ENCODE measurements at places on chromosomes 6 and 20.

DNA sequence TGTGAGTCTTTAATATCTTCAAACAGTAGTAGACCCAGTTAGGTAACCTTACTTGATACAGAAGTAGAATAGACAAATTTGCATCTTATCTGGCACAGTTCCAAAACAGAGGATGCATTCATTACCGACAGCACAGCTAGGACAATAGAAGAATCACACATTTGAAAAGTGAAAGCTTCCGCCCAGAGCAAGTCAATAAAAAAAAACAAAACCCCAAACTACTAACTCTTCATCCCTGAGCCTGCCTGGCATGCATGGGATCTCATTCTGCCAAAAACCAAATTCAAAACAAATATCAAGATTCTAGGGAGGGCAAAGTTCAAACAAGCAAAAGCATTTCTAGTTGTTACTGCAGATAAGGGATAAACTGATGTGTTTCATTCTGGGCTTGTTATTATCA is 235.4 kb downstream of the BTBD9 start:
- DNase-seq, result peak; percentile 71

DNA sequence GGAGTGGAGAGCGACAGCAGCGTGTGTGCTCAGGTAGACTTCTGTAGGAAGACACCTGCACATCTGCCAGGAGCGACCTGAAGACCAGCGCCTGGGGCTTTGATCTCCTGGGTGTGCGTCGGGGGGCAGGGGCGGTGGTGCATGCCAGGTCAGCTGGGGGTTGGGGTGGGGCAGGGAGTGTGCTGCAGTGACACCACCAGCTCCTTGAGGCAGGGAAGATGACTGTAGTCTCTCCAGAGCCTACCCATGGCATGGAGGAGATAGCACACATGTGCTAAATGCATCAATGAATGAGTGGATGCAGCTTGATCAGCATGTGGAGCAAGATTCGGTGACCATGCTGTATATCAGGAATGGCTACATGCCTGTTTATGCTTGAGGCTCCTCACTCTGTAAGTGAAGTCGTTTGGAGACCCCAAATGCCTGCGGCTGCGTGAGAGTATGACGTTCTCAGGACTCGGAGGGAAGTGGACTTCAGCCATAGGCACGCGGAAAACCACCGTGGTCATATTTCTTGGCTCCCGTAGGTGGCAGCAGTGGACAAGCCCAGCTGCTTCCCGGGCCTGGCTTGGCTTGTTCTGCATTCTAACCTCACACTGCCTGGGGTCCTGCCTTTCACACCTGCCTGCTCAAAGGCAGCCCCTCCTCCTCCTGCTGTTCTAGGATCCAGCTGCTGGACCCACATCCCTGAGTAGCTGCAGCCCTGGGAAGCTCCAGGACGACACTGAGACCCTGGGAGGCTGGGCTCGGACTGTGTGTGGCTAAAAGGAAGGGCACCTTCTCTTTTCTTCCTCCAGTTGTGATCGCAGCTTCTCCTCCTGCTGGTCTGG is 39.4 kb upstream of the KCNK16 start:
- DNase-seq, result peak; percentile 79

- DNase-seq, result no peak
Observed at GRCh38 chr6:66396549-66396948, 689.5 kb upstream of the EYS start.

GRCh38 chr6:94713446-94713845 is 863.9 kb upstream of the MANEA start:
- no peak for DNase-seq

- DNase-seq, result no peak
Observed at GRCh38 chr6:42390228-42390934, 61.3 kb downstream of the TRERF1 start.

DNA sequence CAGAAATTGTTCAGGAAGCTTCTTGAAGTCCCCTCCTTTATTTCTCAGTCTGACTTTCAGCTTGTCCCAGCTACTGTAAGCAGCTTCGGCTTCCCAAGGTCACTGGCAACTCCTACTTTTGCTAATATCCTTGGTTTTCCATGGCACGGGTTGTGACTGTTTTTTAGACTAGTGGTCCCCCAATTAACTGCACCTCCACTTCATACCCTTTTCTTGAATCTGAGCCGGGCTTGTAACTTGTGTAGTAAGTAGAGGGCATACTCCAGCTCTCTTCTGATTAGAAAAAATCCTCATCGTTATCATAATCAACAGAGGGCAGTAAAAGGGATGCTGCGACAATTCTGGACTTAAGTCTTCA is 162.3 kb upstream of the TNFAIP3 start:
- DNase-seq, result no peak

- DNase-seq, result no peak
Observed at GRCh38 chr6:44868335-44868668, 459.8 kb upstream of the RUNX2 start.

DNA sequence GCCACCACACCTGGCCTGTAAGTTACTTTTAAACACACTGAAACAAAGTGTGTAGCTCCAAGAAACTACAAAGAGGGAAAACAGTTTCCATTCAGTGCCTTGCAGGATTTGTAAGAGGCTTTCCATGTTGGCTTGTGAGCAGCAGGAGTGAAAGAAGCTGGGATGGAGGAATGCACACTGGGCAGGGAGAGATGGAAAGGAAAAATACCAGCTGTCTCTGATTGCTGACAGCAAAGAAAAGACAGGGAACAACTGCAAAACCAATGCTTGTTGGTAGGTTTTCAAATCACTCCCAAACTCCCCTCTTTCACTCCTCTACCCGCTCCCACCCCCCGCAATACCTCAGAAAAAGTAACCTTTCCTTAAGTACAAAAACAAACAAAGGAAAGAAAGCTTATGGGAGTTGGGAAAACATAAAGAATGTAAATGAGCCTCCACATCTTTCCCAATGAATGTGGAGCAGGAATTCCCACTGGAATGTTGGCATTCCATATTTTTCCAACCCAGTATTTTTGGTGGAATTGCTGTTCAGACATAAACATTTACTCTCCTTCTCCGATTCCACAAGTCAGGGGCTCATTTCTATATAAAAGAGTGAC is 166.1 kb downstream of the THBS2 start:
- DNase-seq, result no peak

- no peak for DNase-seq
Observed at GRCh38 chr6:139839506-139840156, 465.2 kb upstream of the CITED2 start.

- DNase-seq, result no peak
Observed at GRCh38 chr6:69019832-69020231, 384.8 kb downstream of the ADGRB3 start.

DNA sequence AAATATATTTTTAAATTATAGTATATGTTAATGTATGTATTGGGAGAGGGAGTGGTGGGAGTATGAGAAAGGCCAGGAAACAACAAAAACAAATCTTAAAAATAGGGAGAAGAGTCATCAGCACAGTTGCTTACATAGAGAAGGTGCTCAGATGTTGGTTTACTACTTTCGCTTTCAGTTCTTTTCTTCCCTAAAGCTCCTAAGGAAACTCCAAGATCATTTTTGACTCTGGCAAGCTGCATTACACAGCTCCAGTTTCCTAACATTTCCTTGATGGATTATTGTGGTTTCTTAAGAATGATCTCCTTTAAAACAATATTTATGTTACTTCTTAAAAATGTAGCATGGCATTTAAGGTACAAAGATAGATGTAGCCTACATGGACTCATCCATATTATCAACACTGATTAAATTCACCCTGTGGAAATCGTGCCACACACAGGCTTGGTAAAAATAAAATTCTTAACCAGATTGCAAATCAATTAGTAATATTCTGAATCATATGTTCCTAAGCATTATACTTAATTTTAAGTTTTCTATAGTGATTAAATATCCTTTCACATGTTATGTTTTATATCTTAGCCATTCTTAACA is 118.0 kb upstream of the MAN1A1 start:
- DNase-seq, result no peak

GRCh38 chr6:121274666-121275295 is 59.5 kb downstream of the TBC1D32 start:
- DNase-seq, result no peak

- DNase-seq, result no peak
Observed at GRCh38 chr6:23091795-23092194, 522.4 kb downstream of the HDGFL1 start.

GRCh38 chr6:26152226-26153101 is 65.2 kb downstream of the HFE start:
- DNase-seq, result no peak

- peak; percentile 75 for DNase-seq
Observed at GRCh38 chr6:16183187-16183664, 54.3 kb downstream of the MYLIP start.

- DNase-seq, result no peak
Observed at GRCh38 chr6:14488180-14488579, 370.6 kb downstream of the CD83 start.

DNA sequence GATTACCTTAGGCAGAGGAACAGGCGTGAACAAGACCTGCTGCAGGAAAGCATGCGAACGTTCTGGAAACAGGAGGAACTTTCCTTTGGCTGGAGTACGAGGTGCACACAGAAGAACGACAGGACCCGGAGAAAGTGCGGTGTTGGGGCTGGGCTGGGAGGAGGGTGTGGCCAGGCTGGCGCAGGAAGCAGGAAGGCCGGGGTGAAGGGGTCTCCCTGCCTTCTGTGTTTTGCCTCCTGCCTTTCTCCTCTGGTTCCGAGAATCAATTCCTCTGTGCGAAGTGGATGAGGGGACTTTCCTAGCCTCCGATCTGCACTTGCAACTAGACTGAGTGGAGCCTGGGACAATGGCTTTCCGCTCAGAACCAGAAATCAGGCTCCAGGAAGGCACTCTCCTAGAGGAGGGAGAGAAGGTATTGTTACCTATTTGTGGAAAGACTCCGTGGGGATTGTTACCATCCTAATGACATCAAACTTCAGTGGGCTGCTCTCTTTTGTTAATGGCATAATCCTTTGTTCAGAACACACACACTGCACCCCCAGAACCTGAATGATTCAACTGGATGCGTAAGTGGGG is 22.9 kb upstream of the PLEKHG1 start:
- peak; percentile 29 for DNase-seq

DNA sequence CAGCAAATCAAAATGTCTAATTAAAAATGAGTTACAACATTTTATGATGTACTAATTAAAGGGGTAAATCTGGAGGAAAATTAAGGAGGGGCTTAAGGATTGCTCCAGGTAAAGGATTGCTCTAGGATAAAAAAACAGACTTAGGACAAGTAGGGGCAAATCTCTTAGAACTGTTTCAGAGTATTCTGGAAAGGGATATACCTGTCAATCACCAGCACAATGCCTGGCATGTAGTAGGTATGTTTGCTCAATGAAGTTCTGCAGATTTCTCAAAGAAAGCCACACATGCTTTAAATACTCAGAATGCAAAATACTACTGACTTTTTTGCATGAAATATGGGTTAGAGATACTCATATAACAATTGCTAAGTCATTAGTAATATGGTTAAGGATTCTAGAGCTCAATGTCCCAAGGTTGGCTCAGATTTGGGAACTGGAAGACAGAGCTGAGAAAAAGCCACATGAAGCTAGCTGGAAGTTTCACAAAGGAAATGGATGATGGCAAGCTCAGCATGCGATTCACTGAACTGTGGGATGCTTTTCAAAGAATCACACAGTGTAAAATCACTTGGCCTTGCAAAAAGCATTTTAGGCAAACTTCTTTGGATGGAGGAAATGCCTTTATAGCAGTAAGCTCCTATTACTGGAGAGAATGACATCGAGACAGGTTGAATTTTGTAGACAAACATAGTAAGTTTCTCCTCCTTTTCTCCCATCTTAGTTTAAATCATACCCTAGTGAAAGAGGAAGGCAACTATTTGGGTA is 72.8 kb downstream of the MAP3K5 start:
- DNase-seq, result no peak

GRCh38 chr20:57553376-57554018 is 7.4 kb upstream of the PCK1 start:
- no peak for DNase-seq

DNA sequence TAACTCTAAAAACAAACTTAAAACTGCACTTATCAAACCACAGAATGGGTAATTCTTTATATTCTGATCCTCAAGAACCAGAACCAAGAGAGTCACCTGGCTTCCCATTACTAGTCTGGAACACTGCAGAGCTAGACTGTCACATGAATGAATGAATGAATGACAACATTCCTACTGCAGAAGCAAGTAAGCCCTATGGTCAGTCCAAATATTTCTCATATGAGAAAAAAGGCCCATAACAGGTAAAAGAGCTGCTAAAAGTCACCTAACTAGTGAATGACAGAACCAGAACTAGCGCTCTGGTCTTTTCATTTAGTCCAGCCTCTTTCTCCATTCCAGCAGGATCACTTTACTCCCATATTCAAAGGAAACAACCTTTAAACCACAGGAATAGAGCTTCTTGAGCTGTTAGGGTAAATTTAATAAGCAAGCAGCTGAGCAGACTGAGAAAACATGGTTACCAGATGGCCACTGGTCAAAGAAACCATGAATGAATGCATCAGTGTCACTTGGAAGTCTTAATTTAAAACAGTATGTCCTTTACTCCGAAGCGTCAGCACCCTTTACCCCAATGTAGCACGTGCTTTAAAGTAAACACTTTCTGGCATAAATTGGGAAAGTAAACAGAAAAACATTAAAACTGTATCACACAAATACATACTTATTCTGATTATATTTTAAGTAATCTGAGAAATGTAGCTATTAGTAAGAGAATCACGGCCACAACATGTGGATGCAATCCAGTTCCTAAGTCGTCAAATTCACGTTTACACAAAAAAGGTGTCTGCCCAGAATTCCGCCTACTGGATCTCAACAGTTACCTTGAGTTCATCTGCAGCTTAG is 1.4 kb downstream of the PREP start:
- DNase-seq, result no peak

DNA sequence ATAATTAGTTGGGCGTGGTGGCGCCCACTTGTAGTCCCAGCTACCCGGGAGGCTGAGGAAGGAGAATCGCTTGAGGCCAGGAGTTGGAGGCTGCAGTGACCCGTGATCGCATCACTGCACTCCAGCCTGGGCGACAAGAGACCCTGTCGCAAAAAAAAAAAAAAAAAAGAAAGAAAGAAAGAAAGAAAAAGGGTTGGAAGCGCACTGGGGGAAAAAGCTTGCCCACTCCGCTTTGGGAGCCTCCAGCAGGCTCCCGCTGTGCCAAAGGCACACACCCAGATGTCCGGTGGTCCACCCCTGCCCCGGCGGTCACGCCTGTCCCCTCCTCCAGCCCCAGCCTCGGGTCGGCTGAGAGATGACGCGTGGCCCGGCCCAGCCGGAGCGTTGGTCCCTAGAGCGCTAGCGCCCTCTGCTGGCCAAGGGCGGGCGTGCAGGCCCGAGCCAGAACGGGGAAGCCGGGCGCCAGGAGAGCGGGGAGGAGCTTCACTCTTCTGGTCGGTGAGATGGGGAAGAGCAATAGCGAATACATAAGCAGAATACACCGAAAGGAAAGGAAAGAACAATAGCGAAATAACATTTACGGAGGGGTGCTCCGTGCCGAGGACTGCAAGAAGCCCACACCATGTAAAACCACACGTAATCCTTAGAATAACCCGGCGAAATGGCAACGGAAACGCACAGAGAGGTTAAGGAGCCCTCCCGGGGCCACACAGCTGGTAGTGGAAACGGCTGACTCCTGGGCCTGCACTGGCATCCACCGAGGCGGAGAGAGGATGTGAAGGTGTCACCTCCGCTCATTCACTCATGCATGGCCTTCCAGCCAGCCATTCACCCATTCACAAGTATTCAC is 41.7 kb downstream of the UBE2V1 start:
- peak; percentile 88 for DNase-seq

- DNase-seq, result peak; percentile 16
Observed at GRCh38 chr6:27238010-27238983, 9.2 kb upstream of the PRSS16 start.
